ENCODE measurements at places on chromosomes 7 and 10.

GRCh38 chr7:150379441-150380379 is 580 bp downstream of the ZNF775 start:
- DNase-seq: no peak

DNA sequence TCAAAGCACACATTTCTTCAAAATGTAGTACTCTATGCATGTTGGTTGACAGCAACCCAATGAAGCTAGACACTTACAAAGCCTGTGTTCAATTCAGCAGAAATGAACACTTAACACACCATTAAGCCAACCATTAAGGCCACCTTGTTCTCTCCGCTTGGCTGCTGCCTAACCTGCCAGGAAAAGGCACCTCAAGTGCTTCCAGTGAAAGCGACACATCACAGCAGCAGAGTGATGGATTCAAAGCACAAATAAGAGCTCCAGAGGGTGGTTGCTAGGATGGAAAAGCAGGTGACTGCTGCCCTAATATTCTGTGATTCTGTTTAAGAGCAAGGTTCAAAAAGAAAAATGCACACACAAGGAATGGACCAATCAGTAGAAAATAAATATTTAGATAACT is 81.5 kb upstream of the GNAI1 start:
- DNase-seq: no peak

DNA sequence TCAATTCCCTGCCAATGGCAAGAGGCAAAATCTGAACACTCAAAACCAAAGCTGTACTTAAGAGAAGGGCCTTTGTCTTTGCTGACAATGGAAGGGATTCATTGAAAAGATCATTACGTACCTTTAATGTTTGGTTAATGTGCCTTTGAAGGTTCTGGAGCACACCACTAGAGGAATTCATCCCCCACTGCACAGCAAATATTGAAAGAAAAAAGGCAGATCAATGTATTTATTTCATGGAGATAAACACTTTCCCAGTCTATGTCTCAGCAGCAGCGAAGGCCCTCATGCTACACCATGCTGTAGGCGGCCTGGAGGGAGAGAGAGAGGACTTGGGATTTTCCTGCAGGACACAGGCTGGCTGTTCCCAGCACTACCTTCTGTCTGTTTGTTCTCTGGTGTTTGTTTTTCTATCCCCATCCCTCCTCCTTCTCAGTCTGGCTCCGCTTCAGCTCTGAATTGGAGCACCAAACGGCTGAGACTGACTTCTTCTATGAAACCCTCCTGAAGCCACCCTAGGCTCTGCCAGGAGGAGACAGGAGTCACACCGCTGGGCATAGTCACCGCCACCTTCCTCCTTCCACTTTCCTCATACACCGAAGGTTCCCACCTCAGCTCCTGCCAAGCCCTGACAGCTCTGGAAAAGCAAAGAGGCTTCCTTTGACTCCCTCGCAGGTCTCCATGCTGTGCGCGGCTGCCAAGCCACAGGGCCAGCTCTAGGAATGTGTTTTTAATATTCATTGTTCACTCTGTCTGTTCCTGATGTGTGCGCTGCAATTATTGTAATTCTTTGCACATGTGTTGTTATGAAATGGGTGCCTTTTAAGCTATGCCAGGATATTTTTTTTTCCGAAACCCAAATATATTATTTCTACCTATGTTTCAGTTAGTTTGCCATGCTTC is 301.5 kb downstream of the FZD1 start:
- DNase-seq: no peak

DNA sequence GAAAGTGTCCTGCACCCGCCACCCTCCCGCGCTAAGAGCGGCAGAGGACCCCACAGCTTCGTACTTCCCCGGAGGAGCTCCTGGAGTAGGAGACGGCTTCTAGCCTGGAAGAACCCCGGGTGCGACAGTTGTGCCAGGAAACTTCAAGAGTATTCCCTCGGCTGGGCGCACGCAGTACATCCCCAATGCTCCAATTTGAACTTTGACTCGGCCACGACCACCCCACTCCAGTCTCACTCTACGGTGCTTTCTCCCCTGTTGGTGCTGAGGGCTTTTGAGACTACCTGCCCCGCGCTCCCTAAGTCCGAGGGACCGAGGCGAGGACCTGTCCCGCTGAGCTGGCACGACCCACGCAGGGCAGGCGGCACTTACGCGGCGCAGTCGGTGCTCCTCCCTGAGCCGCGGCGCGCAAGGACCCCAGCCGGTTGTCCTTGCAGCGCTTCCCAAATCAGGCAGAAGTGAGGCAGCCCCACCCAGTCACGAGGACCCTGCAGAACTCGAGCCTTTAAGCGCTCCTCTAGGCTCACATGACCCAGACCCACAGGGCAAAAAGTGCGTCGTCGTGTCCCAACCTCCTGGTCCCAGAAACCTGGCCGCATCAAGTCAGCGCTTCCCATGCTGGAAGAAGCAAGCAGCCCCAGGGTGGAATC is at the start of gene CPVL:
Gene CPVL, minus strand, starts transcription at position 481 of the 650 bp plus-strand sequence. CDS start 25,476 bp downstream, outside the sequence.
- peak; percentile 78 for DNase-seq

- DNase-seq: no peak
These were observed 7.3 kb downstream of the UNCX start for GRCh38 chr7:1239803-1240516.

DNA sequence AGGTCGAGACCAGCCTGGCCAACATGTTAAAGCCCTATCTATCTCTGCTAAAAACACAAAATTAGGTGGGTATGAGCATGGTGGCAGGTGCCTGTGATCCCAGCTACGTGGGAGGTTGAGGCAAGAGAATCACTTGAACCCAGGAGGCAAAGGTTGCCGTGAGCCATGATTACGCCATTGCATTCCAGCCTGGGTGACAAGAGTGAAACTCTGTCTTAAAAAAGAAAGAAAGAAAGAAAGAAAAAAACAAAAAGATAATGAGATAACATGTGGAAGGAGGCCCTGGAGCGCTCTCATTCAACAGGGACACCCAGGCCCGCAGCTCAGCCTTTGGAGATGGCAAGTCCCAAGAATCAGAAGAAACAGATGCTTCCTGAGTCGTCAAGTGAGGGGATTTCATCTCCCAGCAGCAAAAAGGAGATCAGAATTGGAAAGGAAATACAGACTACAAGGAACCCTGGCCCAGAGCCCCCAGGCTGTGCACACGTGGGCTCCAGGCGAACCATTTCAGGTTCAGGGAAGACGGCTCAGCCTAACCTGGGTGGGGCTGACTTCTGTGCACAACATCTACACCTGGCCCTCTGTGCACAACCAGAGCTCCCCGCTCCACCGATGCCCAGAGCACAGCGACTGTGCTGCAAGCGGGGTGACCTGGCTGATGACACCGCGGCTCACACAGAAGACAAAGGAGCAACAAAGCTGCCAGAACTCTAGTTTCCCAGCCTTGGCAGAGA is 33.3 kb downstream of the GNA12 start:
- no peak for DNase-seq

GRCh38 chr7:29109899-29110298 is 36.4 kb downstream of the CPVL start:
- DNase-seq: no peak

- DNase-seq: no peak
These were observed 57.0 kb upstream of the NMT2 start for GRCh38 chr10:15225511-15225910.

DNA sequence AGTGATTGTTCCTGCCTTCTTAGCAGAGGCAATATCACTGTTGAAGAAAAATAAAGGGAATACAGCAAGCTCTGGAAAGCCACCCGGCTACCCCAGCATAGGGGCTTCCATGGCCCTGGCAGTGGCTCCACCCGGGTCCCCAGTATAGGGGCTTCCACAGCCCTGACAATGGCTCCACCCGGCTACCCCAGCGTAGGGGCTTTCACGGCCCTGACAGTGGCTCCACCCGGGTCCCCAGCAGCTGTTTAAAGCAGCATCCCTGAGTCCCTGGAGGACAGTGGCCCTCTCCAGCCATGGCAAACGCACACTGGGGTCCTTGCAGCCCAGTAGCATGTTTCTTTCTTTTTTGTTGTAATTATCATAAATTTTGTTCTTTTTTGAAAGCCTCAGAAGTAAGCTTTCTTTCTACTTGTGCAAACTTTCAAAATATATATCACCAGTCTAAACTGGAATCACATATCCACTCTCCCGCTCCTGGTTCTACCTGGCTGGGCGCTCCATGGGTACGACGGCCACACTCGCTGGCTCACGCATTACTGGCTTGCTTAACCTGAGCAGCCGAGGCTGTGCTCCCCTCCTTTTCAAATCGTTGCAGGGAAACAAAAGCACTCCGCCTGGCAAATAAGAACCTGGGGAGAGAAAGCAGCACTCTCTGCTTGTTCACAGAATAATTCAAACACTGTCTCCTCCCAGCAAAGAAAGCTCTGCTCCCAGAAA is 62.1 kb downstream of the TCERG1L start:
- DNase-seq: no peak

- no peak for DNase-seq
These were observed 26.7 kb upstream of the CUL1 start for GRCh38 chr7:148672041-148672440.

DNA sequence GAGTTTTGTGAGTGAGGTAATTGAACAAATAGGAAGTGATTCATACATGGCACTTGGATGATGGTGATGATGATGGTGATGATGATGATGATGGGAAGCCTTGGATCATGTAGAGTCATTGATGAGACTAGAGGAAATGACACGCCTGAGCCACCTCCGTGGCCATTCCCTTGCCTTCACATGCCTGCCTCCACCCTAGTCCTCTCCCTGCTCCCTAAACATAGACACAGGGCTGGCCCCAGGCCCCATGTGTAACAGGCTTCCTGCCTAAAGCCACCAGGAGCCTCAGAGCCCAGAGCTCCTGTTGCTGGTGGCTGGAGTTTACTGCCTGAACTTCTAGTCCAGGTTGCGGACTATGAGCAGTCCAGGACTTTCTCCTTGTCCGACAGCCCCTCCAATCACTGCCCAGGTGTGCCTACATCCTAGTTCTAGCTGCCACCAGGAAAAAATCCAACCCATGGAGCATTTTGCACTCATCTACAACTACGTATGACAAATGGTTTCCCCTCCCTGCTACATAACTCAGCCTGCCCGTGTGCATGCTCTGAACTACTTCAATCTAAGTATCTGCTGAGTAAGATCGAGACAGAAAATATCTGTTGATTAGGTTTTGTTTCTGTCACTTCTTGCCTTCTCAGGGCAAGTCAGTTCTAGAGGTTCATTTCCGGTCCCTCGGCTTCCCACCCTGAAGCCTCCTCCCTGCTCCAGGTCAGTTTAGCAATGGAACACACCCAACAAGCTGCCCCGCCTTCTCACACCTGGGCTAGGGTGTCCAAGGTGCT is 35.5 kb upstream of the KDM7A start:
- DNase-seq: no peak

- DNase-seq: no peak
These were observed 42.2 kb upstream of the GRB10 start for GRCh38 chr7:50824882-50825281.

- no peak for DNase-seq
These were observed 3.9 kb upstream of the NMT2 start for GRCh38 chr10:15172306-15172840.

DNA sequence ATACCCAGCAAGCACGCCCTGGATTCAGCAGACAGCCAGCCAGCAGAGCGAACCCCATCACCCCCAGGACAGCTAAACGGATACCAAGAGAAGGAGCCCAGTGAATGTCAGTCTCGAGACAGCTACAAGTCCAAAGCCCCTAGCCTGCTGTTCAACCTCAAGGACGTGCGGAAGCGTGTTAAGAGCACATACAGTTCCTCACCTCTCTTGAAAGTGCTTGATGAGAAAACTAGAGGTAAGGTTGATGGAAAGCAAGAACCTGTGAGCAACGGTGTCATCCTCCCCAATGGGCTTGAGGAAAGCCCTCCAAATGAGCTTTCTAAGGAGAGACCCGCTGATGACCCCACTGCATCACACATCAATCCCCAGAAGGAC is 24.9 kb downstream of the C10orf71 start:
- DNase-seq: no peak

DNA sequence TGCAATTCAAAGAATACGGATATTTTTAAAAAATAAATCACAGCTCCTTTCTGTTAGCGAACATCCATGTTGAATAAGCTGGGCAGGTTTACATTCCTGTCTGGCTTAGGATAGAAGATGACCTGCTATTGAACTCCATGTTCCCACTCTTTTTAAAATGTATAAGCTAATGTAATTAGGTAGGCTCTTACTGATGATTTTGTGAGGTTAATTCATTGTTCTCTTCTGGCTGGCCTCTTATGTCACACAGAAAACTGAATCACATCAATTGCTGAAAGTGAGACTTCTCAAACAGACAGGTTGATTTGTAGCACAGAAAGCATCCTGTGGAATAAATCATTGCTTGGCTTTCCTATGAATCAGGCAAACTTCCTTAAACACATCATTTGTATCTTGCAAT is 24.2 kb downstream of the HGF start:
- no peak for DNase-seq

GRCh38 chr10:104608091-104608828 is 32.8 kb upstream of the SORCS3 start:
- DNase-seq: no peak

- no peak for DNase-seq
These were observed 1202.3 kb upstream of the LRRTM3 start for GRCh38 chr10:65723525-65723924.

DNA sequence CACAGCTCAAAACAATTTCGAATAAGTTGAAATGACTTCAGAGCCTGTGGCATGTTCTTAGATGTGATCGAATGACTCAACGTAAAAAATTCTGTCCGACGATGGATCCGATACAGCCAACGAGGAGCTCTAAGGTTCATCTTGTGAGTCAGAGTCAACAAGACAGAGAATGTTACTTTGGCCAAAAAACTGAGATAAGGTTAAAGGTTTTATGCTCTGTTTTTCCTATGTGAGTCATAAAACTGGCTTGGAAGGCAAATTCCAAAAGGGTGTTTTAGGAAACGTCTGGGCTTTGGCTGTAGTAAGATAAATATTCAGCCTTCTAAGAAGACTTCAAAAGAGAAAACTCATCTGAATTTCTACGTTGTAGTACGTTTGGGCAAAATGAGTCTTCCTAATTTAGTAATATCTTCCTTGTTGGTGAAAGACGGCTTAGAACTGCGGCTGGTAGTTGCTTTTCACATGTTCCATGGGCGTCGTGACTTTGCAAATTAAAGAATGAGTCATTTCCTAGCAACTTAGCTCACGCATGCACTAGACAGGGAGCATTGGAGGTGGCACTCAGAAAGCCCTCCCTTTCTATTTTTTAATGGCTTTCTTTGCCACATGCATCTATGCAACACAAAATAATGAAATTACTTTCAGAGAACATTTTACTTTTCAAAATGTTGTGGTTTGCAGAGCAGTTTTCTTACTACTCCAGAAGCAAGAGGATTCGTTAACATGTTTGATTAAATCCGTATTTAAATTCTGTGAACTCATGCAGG is 28.2 kb downstream of the PFKP start:
- DNase-seq: no peak

Data from H9 (cell line).